ENCODE measurements at places on chromosomes 11 and 22.

GRCh38 chr11:94539420-94539819, 4.3 kb upstream of the FUT4 start:
- DNase-seq, result no peak

DNA sequence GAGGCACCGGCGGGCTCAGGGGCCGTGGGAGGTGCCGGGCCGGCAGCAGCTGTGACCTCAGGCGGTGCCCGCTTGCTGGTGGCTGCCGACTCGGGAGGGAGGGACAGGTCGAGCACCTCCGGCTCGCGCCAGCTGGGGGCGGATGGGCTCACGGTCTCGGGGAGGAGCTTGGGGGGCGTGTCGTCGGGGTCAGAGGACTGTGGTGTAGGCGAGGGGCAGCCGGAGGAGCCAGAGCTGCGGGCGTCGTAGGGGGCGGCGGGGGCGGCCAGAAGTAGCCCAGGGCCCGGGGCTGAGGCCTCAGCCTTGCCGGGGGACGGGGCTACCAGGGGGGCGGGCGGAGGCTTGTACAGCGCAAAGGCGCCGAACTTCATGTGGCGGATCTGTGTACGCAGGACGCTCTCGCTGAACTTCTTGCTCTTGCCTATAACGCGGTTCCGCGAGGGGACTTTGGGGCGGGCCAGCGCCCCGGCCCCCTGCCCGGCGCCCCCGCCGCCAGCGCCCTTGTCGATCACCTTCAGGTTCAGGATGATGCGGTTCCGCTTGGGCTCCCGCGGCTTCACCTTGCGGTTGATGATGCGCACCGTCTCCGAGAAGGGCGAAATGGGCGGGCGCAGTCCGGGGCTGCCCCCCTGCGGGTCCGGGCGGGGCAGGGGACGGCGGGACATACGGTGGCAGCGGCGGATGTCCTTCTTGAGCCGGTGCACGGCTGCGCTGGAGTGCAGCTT, 5.5 kb downstream of the CBX6 start:
- no peak for DNase-seq

DNA sequence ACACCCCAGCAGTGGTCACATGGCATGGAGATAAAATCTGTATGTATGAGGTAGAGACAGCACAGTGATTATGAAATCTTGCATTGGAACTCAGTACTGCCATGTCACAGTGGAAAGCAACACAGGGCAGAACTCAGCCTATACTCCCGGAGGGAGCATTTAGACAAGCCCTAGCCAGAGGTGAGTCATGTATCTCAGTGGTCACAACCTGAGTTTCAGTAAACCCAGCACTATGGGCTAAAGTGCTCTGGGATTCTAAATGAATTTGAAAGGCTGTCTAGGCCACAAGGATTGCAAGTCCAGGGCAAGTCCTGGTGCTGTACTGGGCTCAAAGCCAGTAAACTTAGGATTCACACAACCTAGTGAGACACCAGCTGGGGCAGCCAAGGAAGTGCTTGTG, 1717.1 kb upstream of the RAG2 start:
- no peak for DNase-seq

- DNase-seq, result no peak
Measured at GRCh38 chr11:19922689-19923035, 210.0 kb downstream of the NAV2 start.

- DNase-seq, result peak; percentile 71
Measured at GRCh38 chr22:22810018-22810427, 77.6 kb upstream of the IGLL5 start.

DNA sequence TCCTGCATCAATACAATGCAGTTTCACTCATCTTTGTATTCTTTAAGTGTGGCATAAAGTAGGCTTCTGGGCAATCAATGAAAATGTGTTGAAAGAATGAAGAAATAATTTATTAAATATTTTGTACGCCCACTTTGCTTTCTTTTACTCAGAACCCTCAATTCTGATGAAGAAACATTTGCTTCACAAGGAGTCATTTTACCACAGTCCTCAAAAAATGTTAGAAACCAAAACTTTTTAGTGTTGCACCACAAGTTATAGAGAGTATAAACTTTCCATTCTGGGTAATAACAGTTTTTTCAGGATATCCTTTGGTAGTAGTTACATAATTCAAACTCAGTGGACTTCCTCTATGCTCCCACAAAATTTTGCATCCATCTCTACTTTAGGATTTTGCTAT, 360.5 kb downstream of the DLG2 start:
- DNase-seq, result no peak

DNA sequence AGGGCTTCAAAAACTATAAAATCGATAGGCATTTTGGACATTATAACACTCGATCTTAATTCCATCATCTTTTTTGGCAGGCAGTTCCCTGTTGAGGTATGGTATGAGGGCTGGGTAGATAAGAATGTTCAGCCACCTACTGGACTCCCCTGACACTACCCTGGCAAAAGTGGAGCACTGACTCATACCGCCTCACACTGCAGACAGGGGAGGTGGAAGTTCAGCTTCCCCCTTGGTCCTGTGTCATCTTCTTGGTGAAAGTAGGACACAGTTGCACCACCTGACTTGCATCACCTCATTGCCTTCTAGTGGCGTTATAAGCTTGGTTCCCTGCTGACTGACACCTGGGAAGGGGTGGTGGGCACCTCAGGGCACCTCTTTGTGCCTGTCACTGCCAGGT, 30.4 kb downstream of the PAAF1 start:
- DNase-seq, result no peak

DNA sequence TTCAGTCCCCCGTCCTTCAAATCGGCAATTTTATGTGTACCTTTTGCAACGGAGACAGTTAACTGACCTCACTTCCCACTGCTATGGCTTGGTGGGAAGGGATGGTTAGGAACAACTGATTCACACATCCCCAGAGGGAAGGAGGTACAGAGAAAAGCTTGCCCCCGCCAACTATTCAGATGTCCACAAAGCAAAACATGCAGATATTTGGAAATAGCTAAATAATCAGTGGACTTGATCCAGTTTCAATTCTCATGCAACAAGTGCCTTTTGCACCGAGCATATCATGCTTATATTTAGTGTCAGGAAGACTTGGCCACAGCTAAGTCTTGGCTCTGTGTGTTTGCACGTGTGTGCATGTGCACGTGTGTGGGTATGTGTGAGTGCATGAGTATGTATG, 144.6 kb downstream of the SNX19 start:
- no peak for DNase-seq

- no peak for DNase-seq
Measured at GRCh38 chr11:108732395-108732794, 67.5 kb downstream of the DDX10 start.

DNA sequence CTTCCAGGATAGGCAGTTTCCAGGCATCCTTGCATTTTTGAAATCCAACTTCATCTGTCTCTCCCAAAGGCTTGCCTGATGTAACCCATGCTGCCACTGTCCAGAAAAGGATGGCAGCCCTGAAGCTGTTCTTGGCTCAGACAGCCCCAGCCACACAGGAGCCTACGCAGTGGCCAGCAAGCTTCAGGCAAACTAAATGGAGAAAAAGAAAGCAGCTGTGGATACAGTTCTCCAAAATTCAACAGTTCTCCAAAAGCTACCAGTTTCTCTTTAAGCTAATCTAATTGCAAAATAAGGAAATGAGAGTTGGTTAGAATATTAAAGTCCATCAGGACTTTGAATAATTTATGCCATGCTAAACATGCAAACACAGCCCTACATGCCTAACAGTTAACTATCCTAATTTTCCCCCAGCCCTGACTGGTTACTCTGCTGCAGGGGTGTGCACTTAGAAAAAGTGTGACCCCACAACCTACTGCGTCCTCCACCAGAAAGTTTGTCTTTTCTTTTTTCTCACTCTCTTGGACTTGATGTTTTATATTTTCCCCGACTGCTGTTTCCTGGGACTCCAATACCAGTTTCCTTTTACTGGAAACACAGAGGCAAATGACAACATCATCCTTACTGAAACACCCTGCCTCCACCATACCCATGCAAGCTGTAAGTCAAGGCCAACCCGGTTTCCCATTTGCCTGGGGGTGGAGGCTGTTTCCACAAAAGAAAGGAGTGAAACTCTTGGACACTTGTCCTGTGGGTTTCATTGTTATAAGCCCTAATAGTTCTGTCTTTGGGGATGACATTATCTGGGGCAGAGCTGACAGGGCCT, 69.1 kb upstream of the OR5AN1 start:
- no peak for DNase-seq

DNA sequence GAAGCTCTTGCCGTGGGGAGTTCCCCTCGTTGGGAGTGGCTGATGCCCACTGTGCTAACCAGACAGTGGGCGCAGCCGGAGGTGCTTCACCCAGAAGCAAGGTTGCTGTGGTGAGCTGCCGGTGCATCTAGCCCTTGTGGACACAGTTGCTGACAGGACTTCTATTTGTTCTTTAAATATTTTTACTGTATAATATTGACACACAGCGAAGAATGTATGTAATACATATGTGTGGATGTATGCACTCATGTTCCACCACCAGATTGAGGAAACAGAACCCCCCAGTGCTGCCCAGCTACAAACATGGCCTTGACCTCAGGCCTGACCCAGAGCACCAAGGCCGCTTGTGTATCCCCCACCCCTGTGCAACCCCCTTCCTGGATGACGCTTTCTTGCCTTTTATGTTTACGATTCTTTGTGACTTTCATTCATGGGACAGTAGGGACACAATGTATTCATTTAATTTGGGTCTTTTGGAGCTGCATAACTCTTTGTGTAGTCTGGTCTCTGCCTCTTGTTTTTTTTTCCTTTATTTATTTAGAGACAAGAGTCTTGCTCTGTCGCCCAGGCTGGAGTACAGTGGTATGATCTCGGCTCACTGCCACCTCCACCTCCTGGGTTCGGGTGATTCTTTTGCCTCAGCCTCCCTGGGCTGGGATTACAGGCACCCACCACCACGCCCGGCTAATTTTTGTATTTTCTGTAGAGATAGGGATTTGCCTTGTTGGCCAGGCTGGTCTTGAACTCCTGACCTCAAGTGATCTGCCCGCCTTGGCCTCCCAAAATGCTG, 132.6 kb downstream of the TBC1D22A start:
- DNase-seq, result no peak

DNA sequence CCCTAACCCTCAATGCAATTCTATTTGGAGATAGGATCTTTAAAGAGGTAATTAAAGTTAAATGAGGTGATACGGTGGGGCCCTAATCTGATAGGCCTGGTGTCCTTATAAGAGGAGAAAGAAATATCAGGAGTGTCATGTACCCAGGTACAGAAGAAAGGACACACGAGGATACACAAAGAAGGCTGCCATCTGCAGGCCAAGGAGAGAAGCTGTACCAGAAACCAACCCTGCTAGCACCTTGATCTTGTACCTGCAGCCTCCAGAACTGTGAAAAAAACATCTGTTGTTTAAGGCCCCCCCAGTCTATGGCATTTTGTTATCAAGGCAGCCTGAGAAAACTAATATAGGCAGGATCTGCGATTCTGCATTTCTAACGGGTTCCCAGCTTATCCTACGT, 44.2 kb downstream of the FBXO7 start:
- DNase-seq, result no peak

DNA sequence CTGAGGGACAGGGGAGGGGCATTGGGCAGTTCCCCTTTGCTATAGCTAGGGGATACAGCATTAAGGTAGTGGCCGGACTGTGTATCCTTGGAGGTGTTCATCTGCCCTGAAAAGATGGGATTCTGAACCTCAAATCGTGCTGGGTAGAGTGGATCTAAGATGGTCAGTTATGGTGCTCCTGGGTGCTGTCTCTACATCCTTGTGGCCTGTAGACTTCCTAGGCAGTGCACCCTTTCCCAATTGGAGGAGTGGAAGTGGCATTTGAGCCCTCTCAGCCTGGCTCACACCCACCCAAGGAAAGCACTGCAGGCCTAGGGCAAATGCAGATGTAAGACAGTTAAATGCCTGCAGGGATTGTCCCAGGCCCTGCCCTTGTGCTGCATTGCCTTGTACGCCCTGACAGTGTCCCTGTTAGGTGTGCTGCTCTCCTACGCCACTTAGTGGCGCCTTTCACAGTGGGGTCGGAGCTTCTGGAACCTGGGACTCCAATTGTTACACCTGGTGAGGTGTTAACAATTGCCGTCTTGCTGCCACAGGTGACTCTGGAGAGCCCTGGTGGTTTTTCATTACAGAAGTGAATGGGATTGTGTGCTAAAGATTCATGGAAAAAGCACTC, 35.0 kb downstream of the PPFIBP2 start:
- no peak for DNase-seq

DNA sequence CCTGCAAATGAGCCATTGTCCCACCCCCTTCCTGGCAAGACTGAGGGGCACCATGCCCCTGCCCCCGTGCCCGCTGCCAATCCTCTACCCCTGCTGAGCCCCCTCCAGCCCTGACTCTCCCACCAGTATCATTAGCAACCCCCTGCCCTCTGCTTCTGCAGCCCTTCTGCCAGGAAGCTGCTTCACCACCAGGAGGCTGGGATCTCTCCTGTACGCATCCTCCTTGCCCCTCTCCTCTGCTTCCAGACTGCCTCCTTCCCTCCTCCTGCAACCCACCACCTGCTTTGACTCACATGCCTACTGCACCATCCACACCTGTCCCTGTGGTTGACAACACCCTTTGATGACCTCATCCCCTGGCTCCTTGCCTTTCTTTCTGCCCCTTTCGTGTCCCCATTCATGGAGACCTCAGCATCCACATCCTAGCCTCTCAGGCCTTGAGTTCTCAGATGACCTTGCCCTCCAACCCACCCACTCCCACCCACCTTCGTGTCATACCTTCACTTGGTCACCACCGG, 13.4 kb upstream of the PNPLA3 start:
- no peak for DNase-seq

DNA sequence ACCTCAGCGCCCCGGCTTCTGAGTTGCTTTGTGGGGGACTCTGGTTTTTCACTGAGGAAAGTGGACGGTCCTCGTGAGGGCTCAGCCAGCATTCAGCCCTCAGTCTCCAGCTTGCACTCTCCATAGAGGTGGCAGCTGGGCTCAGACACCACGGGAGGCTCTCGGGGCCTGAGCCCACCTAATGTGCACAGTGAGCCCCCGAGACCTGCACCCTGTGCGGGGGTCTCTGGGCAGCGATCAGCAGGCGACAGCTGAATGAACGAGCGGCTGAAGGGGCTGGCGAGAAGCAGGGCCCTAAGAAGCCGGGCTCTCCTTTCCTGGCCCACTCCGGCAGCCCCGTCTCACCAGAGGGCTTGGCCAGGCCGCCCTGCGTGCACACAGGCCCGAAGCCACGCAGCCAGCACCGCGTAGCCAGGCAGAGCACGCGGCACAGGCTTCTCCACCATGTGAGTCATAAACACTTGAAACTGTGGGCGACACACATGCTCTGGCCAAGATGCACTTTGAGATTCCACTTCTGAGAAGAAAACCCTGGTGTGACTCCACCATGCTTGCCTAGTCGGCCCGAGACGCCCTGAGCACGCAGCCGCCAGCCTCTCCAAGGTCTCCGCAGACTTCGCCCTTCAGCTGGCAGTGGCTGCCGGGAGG, 28.0 kb downstream of the TOLLIP start:
- no peak for DNase-seq

GRCh38 chr11:24386546-24387397, 110.1 kb upstream of the LUZP2 start:
- DNase-seq, result no peak

- DNase-seq, result no peak
Measured at GRCh38 chr11:72460091-72460647, 25.8 kb upstream of the CLPB start.

- no peak for DNase-seq
Measured at GRCh38 chr11:120749395-120749794, 237.8 kb downstream of the GRIK4 start.

GRCh38 chr11:122230385-122230755, 114.4 kb upstream of the BLID start:
- DNase-seq, result no peak
